ENCODE measurements at places on chromosomes 4 and X.
A peak's percentile ranks its signal among the peaks of the same experiment; 100 is the strongest.

DNA sequence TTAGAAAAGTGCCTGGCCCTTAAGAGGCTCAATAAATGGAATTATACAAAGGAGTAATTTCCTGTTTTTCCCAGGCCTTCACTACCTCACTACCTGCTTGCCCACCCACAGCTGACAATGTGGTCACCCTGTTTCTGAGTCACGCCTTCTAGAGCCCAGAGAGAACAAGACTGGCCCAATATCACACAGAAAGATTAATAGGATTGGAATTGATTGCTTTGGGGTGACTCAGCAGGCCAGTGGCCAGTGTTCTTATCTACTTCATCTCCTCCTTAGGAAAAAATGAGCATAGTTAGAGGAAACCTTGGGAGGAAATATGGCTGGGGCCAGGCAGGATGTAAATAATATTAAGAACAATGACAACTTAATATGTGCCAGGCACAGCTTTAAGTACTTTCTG lies 4.5 kb upstream of the FGF16 start:
- no peak for DNase-seq

GRCh38 chr4:6889101-6889735 lies 20.4 kb upstream of the TBC1D14 start:
- DNase-seq, result no peak

GRCh38 chrX:149903889-149904748 lies 23.1 kb downstream of the MAGEA8 start:
- no peak for DNase-seq

GRCh38 chr4:139054791-139055505 lies 39.4 kb downstream of the NOCT start:
- DNase-seq, result no peak

DNA sequence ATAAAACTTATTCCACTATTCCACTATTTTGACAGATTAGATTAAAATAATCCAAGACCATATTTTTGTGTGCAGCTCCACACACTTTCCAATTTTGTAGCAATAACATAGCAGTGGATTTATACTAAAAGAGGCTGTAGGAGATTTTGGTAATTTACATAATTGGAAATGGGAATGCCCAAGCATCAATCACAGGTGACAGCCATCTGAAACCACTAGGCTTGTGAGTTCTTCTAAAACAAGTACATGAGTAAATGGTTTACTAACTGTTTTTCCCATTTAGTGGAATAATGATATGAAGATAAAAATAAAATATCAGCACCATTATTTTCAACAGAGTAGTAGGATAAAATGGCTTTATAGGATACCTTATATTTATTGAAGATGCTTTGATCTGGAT lies 4.4 kb downstream of the ANK2 start:
- DNase-seq, result no peak

GRCh38 chr4:107261241-107261874 lies 225.2 kb upstream of the DKK2 start:
- no peak for DNase-seq

- DNase-seq, result no peak
Observed at GRCh38 chrX:96407072-96407471, 277.6 kb upstream of the DIAPH2 start.

GRCh38 chr4:90118527-90119195 lies 8.5 kb upstream of the CCSER1 start:
- no peak for DNase-seq

GRCh38 chr4:166535865-166536264 lies 662.8 kb downstream of the TLL1 start:
- no peak for DNase-seq

DNA sequence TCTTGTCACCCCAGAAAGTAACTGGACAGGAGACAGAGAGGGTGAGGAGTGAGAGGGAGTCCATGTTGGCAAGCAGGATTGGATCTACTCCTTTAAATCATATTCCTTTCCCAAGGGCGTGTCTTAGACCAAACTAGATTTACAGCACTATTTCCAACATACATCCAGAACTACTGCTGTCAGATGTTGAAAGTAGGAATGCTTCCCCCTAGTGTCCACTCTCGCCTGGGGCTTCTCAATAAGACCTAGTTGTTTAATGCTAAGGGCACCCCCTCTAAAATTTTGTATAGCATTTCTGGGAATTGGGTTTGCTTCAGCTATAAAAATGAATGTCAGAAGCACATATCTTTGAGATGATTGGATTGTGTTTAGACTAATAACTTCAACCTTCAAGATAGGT lies 13.3 kb downstream of the OFD1 start:
- no peak for DNase-seq

- DNase-seq, result no peak
Observed at GRCh38 chr4:94571298-94571697, 119.6 kb downstream of the PDLIM5 start.

- no peak for DNase-seq
Observed at GRCh38 chrX:19174401-19175025, 52.2 kb upstream of the ADGRG2 start.

- DNase-seq, result no peak
Observed at GRCh38 chr4:147597561-147597960, 19.6 kb upstream of the TMEM184C start.

DNA sequence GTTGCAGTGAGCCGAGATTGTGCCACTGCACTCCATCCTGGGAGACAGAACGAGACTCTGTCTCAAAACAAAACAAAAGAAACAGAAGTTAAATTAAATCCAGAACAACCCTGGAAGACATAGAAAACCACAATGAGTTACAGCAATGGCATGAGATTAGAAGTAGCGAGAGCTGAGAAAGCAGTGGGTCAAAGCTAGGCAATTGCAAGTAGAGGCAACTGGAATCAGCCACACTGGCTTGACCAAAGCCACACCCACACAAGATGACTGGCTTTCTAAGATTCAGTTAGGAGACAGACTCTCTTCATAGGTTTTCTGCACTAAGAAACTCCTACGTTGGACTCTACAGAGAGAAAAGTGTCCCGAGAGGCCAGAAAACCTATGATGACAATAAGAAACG lies 443.0 kb downstream of the GPM6A start:
- no peak for DNase-seq

DNA sequence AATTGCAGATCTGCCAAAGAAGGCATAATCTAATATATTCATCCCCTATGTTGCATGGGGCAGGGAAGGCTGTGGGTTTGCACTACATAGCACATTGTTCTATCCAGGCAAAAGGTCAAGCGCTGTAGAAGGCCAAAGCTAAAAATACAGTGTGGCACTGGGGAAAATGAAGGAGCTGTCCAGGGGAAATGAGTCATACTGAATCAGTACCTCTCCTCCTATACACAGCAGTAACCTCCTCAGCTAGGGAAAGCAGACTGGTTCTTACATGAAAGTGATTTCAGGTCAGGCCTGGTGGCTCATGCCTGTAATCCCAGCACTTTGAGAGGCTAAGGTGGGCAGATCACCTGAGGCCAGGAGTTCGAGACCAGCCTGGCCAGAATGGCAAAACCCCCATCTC lies 31.0 kb upstream of the SLC25A4 start:
- DNase-seq, result no peak

DNA sequence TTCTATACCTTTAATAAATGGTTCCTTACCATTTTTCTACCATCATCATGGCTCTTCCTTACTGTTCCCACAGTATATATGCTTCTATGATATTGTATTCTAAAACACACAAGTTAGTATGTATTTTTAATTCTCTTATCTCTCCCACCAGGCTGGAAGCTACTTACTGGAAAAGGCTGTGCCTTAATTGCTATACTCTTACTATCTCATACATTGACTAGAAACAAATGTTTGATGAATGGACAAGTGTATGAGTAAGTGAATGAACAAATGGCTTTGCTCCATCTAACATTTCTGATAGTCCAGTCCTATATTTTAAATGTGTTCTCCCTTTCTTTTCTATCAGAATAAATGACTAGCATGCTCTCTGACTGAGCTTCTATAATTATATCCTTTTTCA lies 320.8 kb upstream of the RASGEF1B start:
- DNase-seq, result no peak

DNA sequence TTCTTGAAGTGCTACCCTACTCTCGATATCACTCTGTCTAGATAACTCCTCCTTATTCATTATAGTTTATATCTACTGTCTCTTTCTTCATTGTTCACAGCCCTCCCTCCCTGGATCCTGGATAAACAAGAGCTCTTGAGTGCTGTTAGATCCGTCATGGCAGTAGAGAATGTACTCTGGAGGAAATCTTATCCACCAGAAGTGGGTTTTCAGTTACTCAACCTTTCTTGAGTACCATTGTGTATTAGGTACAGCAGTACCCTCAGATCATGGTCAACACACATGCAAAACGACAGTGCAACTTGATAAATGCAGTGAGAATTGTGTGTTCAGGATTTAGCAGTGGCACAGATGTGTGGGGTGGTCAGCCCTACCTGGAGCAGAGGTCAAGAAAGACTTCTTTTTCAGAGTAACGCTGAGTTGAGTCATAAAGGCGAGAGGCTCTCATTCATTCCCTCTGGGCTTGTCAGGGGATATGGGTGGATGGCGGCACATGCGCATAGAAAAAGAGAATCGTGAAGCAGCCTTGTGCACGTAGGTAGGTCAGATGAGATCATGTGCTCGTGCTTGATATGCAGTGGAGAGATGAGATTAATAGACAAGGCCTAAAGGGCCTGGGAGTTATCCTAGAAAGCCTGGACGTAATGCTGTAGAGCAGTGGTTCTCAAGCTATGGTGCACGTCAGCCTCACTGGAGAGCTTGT lies 89.5 kb downstream of the SNX25 start:
- no peak for DNase-seq

DNA sequence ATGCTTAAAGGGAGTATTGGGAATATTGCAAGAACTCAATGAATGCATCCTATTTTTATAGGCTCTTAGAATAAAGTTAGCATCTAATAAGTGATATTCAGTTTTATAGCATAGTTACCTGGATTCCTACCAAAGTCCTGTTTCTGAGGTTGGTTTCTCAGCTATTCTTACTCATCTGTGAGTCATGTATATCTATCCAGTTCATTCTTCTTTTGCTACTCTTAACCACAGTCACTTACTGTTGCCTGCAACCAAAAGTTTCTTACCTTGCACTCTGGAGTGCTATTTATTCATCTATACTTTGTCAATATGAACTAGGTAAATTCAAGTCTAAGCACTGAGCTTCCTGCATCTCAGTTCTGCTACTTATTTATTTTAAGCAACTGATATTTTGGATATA lies 322.5 kb downstream of the HS3ST1 start:
- DNase-seq, result no peak

DNA sequence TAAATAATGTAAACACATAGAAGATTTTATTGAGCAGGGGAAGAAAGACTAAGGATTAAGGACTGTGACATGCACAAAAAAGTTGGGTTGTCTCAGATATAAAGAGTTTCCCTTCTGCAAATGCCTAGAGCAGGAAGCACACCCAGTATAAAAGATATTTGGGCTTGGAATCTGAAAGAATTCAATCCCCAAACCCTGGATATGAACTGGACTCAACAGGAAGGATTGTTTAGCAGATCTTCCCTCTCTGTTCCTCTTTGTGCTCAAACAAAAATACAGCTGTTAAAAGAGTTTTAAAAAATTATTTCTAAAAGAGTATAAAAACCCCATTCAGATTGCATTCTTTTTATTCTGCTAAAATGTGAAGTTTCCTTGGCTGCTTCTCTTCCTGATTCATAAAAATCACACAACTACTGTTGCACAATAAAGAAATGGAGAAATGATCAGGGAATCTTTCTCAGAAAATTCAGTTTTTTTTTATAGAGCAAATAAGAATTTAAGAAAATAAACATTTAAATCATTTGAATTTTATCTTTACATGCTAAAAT lies 71.4 kb downstream of the PDLIM5 start:
- no peak for DNase-seq

DNA sequence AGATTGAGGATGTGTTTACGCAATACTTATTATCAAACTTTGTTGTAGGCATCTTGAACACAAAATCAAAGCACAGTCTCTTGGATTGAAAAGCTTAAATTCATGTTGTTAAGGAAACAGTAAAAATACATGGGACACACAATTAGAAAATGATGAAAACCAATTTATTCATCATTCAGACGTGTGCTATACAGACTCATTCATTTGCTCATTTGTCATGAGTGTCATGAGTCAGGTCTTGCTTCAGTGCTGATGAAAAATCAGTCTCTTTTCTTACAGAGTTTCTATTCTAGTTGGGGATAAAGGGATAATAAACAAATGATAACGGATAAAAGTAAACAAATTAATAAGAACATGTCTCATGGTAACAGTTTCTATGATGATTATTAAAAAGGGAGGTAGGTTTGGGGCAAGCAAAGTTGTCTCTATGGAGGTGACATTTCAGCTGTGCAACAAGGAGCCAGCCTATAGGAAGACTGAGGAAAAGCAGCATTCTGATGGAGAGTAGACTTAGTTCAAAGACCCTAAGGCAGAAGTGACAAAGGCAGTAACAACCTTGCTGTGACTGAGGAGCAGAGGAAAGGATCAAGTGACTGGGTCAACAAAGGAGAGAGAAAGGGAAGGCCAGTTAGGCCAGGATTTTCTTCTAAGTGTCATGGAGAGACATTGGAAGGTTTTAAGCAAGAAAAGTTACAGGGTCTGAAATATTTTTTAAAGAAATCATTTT lies 224.0 kb upstream of the HHIP start:
- no peak for DNase-seq

GRCh38 chr4:32790803-32791202 lies 2070.6 kb downstream of the PCDH7 start:
- DNase-seq, result no peak

DNA sequence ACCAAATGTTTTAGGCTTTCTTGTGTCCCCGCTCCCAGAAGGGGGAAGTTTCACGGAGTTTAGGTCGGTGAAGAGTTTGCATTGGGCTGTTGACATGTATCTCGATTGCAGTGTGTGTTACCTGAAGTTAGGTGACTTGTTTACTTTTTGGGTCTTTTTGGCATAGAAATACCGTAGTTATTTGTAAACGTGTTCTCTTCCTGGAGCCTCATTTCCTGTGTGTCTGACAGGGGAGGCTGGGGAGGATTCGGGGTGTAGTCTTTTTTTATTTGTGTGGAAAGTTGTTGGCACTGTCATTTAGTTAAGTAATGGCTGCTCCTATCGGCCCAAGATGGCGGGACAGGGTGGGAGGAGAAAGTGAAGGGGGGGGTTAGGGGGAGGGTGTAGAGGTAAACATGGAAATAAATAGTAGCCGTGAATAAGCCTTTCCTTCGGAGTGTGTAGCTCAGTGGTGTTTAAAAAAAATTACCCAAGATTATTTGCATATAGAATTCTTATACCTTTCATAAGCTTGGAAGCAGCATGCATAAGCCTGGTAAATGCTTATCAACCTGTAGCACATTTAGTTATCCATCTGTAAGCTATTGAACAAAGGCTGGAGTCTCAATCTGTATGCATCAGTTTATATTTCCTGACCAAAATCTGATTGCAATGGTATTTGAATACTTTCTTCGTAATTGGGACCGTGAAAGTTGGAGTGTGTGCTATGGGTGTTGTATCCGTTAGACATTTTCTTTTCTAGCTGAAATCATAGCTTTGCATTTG lies 1.6 kb downstream of the KDM6A start:
- DNase-seq, result peak; percentile 27

Data from HuH-7.5 (cell line).